Stimulated activated CD4-positive, alpha-beta T cell treated with anti-CD3 and anti-CD28 coated beads, Interleukin-1b, Interleukin-23, amount 100 ng/mL, for 24 hours (primary cell): ENCODE measurements at places on chromosomes 7 and 10.

- DNase-seq, result no peak
Observed at GRCh38 chr7:30886608-30887011, 25.0 kb upstream of the AQP1 start.

DNA sequence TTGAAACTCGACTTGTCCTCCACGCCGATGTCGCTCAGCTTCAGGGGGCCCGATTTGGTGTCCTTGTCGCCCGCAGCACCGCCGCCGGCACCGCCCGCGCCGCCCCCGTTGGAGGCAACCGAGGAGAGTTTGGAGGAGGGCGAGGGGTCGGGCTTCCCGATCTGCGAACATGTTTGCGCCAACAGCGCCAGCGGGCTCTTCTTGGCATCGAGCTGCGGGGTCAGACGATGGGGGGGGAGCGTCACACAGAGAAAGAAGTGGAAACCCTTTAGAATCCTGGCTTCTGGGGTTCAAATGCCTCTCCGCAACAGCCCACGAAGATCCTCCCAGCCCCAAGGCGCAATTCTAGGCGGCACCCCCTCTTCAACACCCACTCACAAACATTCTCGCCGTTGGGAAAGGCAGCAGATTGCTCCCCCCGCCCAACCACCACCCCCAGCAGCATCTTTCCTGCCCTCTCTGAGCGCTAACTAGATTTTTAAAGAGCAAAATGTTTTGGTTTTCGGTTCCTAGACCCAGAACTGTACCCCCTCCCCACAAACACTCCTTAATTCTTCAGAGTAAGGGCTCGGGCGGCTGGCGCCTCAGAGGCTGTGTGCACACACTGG lies 1.3 kb downstream of the ZNF503 start:
- DNase-seq, result no peak

DNA sequence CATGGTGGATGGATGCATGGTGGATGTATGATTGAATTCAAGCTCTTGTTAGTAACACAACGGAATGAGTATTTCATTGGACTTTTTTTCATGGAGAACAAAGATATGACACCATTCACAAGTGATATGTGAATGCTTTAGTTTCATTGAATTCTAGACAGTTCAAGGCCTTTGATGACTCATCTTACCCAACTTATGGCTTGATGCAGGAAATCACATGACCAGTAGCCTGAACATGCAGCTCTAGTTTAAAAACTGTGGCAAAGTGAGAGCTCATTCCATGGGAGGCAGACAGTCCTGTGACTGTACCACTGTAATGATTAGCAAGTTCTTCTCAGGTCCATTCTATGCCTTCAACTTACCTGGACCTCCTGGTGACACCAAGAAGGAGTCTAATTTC lies 1239.3 kb downstream of the TYW1 start:
- DNase-seq, result no peak

DNA sequence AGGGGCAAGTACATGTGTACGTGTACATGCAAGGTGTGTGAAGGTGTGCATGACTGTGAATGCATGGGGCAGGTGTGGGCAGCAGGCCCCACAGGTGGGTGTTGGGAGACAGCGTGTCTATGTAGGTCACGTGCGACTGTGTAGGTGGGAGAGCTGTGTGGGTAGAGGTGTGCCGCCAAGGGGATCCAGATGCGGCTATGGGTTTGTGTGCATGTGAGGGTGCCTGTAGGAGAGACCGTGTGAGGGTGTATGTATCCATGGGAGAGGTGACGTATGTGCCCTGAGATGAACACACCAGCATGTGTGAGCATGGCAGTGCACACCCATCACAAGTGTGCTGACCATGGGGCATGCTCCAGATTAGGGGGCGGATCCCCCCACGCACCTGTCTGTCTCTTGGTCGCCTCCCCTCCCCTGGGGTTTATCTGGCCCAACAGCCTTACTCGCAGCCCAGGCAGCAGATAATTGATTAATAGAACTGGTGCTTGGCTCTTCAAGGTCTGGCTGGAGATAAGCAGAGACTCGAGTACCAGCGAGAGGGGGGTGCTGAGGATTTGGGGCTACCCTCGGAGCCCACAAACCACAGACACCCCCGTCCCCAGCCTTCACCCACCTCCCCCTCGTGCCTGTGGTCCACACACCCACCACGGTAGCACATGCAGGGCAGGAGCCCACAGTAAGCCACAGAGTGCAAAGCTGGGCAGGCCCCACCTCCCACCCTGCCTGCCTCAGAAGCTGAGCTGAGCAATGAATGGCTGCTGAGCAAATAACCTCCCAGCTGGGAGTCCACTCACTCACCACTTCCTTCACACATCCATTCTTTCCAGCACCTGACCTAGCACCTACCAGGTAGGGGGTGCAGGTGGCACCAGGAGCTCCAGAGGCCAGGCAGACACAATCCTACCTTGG lies 41.4 kb upstream of the ZMIZ1 start:
- DNase-seq, result no peak

DNA sequence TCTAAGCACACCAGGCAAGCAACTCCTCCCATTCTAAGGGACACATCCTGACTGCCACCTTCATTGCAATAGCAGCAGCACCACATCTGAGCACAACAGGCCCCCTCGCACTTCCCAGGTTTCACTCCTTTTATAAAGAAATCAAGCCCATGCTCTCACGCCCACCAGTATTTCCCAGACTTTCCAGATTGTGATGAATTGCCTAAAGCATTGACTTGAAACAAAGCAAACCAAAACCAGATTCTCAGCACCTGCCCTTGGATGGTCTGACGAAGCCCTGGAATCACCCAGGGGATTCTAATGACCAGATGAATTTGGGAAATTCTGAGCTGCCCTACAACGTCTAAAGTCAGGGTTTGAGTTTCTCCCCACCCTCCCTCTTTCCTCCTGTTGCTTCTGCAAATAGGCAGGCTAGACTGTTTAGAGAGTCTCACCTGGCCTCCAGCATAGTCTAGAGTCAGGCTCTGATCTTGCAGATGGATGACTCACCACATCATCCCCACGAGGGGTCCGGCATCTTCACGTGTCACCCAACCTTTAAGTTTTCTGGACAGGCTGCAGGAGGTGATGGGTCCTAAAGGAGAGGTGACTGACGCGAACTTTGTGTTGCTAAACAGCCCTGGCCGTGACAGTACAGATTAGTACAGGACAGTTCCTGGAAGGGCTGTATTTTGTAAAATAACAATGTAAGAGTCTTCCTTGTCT lies 198.0 kb downstream of the SKIDA1 start:
- no peak for DNase-seq

GRCh38 chr10:24824124-24824523 lies 100.4 kb upstream of the ARHGAP21 start:
- no peak for DNase-seq

GRCh38 chr7:29410996-29411395 lies 152.6 kb upstream of the PRR15 start:
- DNase-seq, result no peak

DNA sequence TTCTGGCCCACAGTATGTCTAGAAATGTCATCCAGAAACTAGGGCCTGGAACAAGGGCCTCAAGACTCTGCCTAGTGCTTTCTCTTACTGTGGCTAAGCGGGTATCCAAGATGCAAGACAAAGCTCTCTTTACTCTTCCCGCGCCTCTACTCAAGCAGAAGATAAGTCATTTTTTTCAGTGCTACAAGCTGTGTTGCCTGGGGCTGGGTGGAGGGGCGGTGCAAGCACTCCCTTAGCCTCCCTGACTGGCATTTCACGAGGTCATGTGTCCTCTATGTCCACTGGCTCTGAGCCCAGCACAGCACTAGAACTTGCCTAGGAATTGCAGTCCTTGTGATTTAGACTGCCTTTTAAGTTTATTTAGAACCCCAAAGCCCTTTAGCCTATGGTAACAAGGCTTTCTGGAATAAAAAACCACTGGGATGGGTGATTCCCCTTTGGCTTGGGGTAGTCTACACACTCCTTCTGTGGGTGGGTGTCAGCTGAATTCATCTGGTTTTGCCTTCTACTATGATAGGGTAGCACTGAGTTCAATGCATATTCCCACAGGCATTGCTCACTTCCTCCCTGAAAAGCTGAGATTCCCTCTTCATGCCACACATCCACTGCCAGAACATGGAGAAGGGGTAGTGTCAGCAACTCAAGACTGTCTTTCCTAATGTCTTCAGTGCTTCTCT lies 371.8 kb upstream of the KCND2 start:
- no peak for DNase-seq

DNA sequence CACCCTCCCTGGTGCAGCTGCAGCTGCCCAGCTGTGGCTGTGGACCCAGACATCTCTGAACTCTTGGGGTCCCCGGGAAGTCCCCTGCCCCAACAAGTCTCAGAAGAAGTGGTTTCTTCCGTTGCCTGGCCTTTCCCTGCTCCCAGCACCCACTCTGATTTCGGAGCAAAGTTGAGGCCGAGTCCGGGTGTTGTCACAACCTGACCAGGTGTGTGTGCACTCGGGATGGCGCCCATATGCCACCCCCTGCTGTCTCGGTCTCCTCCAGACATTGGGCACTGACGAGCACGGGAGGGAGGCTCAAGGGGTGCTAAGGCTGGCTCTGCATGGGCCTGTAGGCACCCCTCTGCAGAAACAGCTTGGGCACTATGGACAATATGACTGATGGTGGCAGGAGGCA lies 1055.3 kb downstream of the REEP3 start:
- no peak for DNase-seq

DNA sequence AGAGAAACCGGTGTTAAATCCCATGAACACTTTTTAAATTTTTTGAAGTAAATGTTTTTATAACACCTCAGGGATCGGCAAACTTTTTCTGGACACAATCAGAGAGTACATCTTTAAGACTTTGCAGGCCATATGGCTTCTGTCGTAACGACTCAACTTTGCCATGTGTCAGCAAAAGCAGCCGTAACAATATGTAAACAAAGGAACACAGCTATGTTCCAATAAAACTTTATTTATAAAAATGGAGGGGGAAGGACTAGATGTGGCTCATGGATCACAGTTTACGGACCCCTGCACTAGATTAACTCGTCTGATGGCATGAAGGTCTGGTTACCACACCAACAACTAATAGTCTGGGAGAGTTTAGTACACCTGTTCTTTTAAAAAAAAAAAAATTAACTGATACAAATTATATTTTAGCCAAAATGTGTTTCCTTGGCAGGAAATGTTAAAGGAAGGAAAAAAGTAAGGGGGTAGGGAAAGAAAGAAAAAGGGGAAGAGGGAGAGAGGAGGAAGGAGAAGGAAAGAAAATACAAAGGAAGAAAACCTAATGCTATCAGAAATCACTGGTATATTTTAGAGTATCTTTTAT lies 50.2 kb downstream of the ABI1 start:
- DNase-seq, result no peak

- DNase-seq, result no peak
Observed at GRCh38 chr10:99235658-99236626, at the start of gene HPSE2. Gene HPSE2 (minus strand): TSS chr10:99235852.

- DNase-seq, result no peak
Observed at GRCh38 chr10:26983156-26983555, 117.1 kb downstream of the ANKRD26 start.

GRCh38 chr7:10360050-10360449 lies 613.6 kb upstream of the PHF14 start:
- no peak for DNase-seq
